ENCODE measurements at places on chromosomes 7 and 10.

DNA sequence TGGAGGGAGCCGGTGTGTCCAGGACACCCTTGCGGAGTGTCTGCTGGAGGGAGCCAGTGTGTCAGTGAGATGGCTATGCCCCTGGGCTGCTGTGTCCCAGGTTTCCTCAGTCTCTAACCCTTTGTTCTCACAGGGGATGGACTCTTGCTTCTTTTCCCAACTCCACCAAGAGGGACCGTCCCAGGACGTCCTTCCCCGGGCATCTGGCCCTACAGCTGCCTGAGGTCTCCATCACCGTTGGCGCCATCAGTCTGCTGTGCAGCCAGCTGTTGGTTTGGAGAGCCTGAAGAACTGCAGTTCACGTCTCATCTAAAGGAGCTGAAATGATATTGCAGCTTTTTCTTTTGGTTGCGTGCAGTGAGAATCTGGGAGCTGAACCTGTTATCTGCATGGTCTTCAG, 136.2 kb downstream of the VIPR2 start:
- DNase-seq = no peak

DNA sequence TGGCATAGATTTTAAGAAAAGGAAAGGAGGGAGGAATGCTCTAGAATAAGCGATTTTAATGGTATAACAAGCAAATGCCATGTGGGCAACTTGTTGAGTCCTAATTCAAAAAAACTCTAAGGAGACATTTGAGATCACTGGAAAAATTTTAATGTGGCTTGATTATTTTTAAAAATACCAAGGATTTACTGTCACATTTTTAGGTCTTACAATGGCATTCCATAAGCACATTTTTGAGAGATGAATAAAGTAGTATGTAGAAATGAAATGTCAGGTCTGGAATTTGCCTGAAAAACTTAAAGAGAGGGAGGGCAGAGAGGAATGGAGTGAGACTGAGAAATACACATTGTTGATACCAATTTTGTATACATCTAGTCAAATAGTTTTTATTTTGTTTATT, 20.3 kb downstream of the NCAPG2 start:
- no peak for DNase-seq

DNA sequence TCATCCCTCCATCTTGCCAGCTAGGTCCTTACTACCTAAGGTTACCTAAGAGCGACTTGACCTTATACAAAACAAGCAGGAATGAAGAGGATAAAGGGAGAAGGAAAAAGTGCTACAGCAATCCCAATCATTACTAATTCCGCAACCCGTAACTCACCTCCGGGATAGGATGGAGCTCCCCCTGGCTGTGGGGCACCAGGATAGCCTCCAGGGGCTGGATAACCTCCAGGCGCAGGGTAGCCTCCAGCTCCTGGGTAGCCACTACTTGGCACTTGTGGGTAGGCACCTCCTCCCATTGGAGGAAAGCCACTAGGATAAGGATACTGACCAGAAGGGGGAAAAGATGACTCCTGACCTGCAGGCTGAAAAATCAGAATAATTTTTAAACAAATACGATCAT, 15.8 kb downstream of the ANXA7 start:
- no peak for DNase-seq

- no peak for DNase-seq
Observed at GRCh38 chr7:16816824-16817223, 12.0 kb upstream of the AGR2 start.

DNA sequence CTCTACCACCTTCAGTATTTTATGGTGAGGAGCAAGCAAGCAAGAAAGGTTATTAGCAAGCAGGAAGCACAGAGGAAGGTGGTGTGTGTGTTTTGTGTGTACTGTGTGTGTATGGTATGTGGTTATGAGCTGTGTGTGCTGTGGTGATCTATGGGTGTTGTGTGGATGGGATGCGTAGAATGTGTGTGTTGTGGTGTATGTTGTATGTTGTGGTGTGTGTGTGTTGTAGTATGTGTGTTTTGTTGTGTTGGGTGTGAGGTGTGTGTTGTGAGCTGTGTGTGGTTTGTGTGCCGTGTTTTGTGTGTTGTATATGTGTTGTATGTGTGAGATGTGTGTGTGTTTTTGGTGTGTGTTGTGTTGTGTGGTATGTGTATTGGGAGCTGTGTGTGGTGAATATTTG, 16.8 kb upstream of the IGFBP3 start:
- no peak for DNase-seq

DNA sequence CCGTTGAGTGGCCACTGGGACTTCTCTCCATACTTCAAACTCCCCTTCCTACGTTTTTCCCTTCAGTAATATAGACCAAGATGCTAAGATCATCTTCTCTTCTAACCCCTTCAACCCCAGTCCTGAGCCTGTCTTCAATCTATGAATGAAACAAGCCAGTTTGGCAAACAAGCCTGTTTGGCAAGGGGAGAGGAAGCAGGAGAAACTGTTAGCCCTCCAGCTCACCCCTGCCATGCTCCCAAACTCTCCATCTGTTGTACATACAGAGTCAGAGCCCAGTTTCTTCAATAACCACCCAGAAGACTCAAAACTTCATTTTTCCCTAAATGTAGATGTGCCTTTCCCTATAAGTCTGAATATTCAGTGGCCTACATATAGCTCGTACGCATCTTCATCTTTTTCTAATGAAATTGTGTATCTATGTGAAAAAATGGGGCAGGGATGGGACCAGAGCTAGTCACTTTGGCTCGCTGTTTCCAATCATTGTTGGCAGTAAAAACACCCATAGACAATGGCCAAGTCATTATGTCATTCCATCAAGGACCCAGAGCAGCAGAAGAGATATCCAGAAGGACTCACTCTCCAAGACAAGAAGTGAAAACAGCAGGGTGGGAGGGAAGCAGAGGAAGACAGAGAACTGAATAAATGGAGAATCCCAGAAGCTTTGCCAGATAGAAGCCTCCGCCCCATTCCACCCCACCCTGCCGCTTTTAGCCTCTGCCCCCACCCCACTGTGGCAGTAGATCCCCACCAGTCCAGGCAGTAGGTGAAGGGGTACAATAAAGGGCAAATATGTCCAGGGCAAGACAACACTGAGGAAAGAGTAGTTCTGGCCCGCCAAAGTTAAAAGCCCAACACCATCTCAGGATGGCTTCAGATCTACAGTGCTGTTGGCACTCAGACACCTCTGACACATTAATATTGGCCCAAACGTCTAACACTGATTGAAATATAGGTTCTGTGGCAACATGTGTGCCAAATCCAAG, 87.3 kb downstream of the DOCK4 start:
- DNase-seq = no peak

DNA sequence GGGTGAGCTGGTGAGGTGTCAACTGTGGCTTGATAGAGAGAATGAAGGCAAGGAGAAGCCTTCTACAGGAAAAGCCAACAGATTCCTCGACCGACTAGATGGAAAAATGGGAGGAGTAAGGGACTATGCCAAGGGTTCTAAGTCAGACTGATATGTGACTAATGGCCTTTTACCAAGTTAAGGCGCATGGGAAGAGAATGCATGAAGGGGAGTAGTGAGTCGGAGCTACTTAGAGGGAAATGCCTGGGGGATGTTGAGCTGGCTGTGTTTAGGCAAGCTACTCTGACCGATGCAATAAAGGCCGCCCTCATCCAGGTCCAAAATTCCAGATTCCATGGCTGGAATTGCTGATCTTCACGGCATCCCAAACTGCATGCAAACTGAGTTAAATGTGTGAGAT, 48.2 kb downstream of the APBB1IP start:
- no peak for DNase-seq

DNA sequence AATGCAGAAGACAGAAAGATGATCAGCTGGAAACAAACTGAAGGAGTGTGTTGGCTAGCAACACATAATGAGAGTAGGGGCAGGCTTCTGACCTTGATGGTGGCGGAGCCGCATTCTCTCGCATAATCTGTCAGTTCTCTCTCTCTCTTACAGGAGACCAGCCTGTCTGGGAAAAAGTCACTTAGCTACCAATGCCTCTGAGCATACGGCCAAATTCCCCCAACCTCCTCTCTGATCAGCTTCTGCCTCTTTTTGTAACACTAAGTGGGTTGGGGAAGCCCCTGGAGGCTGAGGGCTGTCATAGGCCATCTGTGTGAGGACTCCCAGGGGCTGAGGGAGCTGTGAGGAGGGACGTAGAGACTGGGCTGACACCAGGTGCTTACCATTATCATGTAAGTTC, 104.6 kb downstream of the HIPK2 start:
- DNase-seq = peak; percentile 60

DNA sequence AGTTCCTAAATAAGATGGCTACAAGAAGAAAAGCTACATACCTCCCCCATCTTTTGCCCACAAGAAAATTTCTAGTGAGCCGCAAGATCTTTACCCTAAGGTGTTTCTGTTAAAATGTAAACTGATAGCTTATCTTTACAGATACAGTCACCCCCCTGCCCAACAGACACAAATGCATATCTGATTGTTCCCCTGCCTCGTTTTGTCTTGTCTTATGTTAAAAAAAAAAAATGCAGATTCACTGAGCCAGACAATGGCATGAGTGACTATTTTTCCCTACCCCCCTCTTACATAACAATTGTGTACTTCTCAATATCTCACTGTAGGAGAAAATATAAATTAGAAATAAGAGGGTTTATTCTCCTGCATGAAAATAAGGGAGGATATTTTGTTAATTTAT, 8.5 kb downstream of the ZNF138 start:
- DNase-seq = no peak

GRCh38 chr7:34155220-34155908, 250.0 kb downstream of the BMPER start:
- no peak for DNase-seq

- DNase-seq = no peak
Observed at GRCh38 chr7:29192811-29193210, 1.8 kb upstream of the CHN2 start.

GRCh38 chr7:137829337-137829992, 17.3 kb downstream of the DGKI start:
- DNase-seq = no peak

DNA sequence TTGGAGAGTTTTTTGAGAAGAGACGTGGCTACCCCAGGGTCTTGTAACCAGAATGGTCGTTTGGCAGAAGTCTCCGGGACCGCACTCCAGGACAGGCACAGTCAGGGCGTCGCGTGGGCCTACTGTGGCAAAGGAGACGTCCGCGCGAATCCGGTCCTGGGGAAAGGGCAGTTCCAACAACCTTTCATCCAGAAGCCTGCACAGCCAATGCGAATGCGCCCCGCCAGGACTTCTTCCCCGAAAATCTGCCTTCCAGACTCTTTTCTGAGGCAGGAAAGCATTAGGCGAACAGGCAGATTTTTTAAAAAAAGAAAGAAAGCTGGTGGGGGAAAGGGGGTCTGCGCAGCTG, 2.0 kb downstream of the HPSE2 start:
- DNase-seq = no peak

- DNase-seq = peak; percentile 12
Observed at GRCh38 chr7:51366930-51367613, 50.5 kb upstream of the COBL start.

DNA sequence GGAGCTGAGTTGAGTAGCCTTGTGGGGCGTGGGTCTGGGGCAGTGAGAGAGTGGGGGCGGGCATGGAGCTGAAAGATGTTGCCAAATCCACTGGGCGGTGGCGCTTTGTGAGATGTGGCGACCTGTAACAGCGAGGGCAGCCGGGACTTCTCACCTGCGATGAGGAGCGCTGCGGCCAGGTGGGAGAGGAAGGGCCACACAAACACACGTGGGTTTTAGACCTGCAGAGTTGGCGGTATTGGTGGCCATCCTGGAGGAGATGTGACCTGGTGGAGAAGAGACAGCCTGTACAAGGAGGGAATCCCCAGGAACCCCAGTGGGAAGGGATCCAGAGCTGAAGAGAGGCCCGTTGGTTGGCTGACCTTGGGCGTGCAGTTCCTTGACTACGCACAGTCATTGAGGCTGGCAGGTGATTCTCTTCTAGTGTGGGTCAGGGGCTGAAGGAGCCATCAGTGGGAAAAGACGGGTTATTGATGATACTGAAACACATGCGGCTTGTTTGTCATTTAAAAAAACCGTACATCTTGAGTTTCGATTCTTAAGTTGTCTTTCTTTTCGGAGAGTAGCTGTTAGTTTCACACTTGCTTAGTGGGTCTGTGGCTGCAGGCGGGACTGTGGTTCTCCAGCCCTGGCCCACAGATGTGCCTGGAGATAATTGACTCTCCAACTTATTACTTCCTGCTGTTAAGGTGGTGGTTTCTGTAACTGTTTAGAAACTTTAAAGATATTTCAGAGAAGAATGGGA, 2.4 kb downstream of the CHST12 start:
- peak; percentile 80 for DNase-seq

GRCh38 chr10:126833542-126833941, 71.7 kb upstream of the DOCK1 start:
- DNase-seq = no peak

DNA sequence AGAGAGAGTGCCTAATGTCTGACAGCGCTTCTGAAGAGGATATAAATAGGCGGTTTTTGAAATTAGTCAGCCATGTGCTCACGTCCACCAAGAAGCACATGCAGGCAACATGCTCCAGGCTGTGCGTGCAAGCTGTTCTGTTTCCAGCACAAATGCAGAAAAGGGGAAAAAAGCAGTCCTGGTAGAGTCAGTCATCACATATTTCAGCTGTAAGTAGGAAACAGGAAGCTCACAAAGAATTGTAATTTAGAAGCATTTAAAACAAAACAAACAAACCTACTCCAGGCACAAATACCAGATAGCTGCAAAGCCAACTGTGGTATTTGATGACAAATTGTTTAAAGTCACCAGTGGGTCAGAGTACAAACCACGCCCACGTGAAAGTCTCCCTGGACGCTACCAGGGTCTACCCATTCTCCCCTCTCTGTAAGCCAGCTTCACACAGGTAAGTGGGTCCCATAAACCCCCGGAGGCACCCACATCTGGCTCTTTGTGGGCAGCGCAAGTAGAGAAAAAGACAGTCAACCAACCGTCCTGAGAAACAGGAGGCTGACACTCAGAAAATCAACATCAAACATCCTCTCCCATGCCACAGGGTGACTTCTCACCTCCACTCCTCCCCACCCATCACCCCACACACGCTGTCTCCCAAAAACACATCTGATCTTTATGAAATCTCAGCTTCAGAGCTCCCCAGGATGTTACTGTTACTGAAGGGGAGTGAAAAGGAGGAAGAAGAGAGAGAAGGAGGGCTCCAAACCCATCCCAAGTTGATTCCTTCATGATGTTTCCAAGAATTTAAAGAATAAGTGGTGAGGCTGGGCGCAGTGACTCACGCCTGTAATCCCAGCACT, 186.4 kb downstream of the FAM107B start:
- peak; percentile 75 for DNase-seq

DNA sequence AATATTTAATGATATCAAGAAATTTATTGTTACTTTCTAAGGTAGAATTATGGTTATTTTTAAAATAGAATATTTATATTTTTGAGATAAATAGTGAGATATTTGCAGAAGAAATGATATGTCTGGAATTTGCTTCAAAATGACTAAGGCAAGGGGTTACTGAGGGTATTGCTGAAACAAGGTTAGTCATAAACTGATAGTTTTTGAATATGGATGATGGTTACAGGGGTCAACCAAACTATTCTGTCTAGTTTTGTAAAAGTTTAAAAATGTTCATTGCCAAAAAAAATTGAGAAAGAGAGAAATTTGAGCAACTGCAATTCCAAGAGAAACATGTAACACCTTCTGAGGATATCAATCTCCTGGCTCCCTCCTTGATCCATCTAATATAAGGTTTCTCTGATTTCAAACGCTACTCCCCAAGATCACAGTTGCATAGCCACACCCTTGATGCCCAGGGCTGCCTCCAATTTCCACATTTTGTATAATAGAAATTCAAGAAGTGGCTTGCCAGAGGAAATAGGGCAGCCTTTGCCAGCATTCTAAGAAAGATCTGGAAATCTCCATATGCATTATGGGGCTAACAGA, 159.4 kb upstream of the NAMPT start:
- DNase-seq = no peak

- no peak for DNase-seq
Observed at GRCh38 chr10:99874341-99875085, 92.1 kb downstream of the ABCC2 start.

Data from stimulated activated CD4-positive, alpha-beta T cell treated with anti-CD3 and anti-CD28 coated beads, Interleukin-15, amount 100 ng/mL, for 24 hours (primary cell).